ENCODE measurements at places on chromosomes 6 and 20.

DNA sequence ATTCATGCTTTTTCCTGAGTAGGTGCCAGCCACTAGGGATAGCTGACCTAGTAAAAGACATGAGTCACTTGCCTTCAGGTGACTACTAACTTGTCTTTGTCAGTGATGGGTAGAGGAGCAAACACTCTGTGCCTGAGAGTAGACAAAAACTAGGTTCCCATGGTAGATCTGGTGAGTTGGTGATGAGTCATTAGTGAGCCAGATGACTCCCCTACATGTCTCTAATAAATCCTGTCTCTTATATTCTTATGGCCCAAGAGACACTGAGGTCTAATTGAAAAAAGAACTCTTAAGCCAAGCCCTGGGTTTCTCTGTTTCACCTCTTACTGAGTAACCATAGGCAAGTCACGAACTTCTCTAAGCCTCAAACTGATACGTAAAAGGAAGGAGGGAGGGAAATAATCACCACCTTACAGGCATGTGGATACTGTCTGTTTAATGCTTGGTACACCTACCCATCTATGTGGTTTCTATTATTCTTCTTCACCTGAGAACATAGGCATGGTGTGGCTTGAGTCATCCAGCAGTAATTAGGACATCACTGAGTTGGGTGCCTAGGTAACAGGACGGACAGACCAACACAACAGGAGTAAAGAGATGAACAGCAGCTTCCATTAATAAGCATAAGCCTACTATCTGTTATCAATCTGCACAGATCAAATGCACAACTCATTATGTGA lies 20.3 kb downstream of the TTPAL start:
- DNase-seq, result peak; percentile 88

DNA sequence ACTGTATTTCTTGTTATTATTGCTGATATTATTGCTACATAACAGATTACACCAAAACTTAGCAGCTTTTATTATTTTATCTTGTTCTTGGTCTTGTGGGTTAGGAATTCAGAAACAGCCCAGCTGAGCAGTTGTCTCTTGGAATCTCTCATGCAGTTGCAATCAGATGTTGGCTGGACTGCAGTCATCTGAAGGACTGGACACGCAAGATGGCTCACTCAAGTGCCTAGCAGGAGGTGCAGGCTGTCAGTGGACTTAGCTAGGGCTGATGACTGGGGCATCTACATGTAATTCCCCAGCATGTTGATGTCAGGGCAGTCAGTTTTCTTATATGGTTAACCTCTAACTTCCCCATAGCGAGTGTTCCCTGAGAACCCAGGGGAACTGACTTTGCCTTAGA lies 128.6 kb upstream of the PLCB4 start:
- no peak for DNase-seq

GRCh38 chr6:143700684-143701348 lies 23.1 kb downstream of the PHACTR2 start:
- peak; percentile 61 for DNase-seq

GRCh38 chr6:11172501-11173327 lies 59.8 kb downstream of the NEDD9 start:
- peak; percentile 25 for DNase-seq

DNA sequence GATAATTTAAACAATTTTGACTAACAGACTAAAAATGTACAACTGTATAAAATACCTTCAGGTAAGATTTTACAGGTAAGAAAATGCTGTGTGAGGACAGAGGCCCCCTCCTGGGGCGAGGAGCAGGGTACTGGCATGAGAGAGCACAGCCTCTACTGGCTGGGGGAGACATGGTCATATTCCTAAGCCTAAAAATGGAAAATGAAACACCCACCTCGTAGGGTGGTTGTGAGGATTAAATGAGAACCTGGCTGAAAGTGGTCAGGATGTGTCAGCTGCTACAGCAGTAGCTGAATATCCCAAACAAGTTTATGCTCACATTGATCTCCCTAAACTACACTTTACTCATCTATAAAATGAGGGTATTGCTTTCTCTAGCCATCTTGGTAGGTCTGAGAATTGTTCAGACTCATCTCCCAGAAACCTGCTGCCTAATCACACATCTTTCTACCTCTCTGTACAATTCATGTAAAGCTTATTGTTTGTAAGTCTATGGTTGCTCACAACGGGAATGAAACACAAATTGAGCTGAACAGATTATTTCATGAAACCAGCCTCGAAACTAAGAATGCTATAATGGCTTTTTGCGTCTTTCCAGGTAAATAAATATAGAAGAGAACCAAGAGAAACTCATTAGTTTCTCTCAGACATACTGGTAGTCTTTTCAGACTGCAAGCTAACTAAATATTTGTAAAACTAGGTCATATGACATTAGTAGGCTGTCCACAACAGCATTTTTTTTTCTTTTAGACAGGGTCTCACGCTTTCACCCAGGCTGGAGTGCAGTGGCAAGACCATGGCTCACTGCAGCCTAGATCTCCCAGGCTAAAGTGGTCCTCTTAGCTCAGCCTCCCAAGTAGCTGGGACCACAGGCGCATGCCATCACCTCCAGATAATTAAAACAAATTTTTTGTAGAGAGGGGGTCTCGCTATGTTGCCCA lies 69.6 kb downstream of the POPDC3 start:
- DNase-seq, result no peak

DNA sequence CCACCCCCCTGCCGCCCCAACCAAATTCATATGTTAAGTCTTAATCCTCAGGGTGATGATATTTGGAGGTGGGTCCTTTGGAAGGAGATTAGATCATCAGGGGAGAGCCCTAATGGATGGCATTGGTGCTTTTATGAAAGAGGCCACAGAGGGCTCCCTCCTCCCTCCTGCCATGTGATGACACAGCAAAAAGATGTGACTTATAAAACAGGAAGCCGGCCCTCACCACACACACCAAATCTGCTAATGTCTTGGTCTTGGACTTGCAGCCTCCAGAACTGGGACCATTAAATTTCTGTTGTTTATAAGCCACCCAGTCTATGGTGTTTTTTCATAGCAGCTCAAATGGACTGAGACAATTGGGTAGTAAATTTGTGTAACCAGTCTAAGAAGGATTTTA lies 176.3 kb downstream of the ADGRG6 start:
- DNase-seq, result no peak

- DNase-seq, result no peak
Observed at GRCh38 chr6:163748036-163748435, 333.5 kb downstream of the QKI start.

- peak; percentile 35 for DNase-seq
Observed at GRCh38 chr6:154653853-154654252, 79.4 kb upstream of the SCAF8 start.

- no peak for DNase-seq
Observed at GRCh38 chr6:20826378-20826777, 292.1 kb downstream of the CDKAL1 start.

GRCh38 chr6:152089992-152090391 lies 282.5 kb downstream of the ESR1 start:
- DNase-seq, result no peak

- DNase-seq, result no peak
Observed at GRCh38 chr6:136921936-136922684, at the start of gene SLC35D3. Gene SLC35D3, plus strand, starts transcription at chr6:136922301. Its CDS starts 128 bp downstream, at chr6:136922429.

DNA sequence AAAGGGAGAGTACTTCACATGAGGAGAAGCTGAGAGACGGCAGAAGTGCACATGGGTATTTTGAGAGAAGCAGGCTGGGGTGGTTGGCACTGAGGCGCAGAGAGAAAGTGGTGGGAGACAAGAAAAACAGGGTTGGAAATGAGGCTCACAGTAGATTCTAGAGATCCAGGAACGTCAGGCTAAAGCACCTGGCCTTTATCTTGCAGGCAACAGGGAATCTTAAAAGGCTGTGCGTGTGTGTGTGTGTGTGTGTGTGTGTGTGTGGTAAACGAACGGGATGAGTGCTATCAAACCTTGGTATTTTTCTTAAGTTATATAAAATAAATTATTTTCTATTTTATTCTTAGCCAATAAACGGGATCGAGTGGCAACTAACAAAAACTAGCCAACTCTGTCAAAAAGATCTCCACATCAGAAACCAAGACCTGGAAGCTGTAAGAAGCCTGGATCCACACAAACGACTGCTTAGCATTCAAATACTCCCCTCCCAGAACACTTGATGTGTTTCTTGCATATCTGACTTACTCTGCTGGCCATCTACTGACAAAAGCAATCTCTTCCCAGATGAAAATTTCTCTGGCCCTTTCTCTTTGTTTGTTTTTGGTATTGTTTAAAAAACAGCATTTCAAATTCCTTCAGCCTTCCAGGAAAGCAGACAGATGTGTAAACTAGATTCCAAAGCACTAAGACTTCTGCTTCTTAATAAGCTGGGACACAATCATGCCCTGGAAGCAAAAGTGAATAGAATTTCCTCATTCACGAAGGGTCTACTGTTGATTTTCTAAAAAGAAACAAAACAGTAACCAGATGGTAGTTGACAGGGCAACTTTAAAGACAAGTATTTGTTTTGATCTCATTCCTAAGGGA lies 44.8 kb upstream of the FABP7 start:
- DNase-seq, result no peak

GRCh38 chr20:57800791-57801430 lies 91.1 kb upstream of the PMEPA1 start:
- DNase-seq, result no peak

- no peak for DNase-seq
Observed at GRCh38 chr6:15854826-15855710, 192.2 kb upstream of the DTNBP1 start.

- DNase-seq, result no peak
Observed at GRCh38 chr20:32603046-32603726, 18.1 kb upstream of the NOL4L start.

DNA sequence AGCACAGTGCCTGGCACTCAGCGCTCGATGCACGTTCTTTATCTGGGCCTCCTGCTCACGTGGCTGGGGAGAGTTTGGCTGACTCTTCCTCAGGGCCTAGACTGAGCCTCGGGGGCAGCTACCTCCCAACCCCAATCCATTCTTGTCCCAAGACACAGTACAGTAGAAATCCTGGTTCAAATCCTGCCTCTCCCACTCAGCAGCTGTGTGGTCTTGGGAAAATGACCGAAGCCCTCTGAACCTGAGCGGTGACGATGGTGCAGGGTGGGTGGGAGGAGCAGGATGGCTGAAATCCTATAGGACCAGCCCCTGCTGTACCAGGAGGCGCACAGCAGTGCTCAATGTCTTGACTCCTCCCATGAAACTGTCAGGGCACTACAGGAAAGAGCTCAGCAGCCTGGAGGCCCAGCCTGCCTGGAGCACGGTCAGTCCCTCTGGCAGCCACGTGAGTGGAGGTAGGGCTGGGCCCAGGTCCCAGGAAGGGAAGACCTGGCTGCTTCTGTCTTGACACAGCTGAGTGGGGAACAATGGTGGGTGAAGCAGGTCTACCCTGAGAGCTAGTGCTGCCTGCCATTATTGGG lies 31.5 kb downstream of the PDRG1 start:
- DNase-seq, result no peak

GRCh38 chr6:7591770-7592169 lies 1.8 kb downstream of the SNRNP48 start:
- DNase-seq, result no peak

GRCh38 chr6:79465381-79465780 lies 71.8 kb downstream of the LCA5 start:
- DNase-seq, result no peak

Measured in fibroblast of skin of left quadriceps (primary cell).